Upper lobe of left lung (tissue), 6 donors: ENCODE measurements at places on chromosomes 5 and 9. TPM values are rescaled to one million over a fixed set of nuclear protein-coding genes. Genes with fewer than 3 reads are reported as not detected.

Gene GLDC
- 3.1 TPM for total RNA-seq

Gene RANBP3L
- total RNA-seq, result 1.1 TPM

Gene PCDHB14
- 1.3 TPM for total RNA-seq

Gene GPX3
- total RNA-seq, result 1,001 TPM

GRCh38 chr5:67673618-67674017 lies 477.0 kb upstream of the CD180 start:
- no peaks in the 10 kb centered on the region for H3K4me1 ChIP-seq
- no peaks in the 10 kb centered on the region for H3K36me3 ChIP-seq
- no peak overlapping the region for H3K4me3 ChIP-seq
- no peaks in the 10 kb centered on the region for H3K27me3 ChIP-seq
- DNase-seq, result no peak

- H3K4me1 ChIP-seq, result no peaks in the 10 kb centered on the region
- no peak for DNase-seq
- H3K36me3 ChIP-seq, result no peaks in the 10 kb centered on the region
- no peak overlapping the region for H3K27ac ChIP-seq
- no peak overlapping the region for H3K4me3 ChIP-seq
These were observed 42.6 kb upstream of the KCNN2 start for GRCh38 chr5:114319236-114319635.

GRCh38 chr9:79208791-79209396 lies 362.9 kb upstream of the TLE4 start:
- H3K36me3 ChIP-seq, result no peaks in the 10 kb centered on the region
- H3K4me3 ChIP-seq, result no peak overlapping the region
- DNase-seq, result no peak
- H3K4me1 ChIP-seq, result no peaks in the 10 kb centered on the region

DNA sequence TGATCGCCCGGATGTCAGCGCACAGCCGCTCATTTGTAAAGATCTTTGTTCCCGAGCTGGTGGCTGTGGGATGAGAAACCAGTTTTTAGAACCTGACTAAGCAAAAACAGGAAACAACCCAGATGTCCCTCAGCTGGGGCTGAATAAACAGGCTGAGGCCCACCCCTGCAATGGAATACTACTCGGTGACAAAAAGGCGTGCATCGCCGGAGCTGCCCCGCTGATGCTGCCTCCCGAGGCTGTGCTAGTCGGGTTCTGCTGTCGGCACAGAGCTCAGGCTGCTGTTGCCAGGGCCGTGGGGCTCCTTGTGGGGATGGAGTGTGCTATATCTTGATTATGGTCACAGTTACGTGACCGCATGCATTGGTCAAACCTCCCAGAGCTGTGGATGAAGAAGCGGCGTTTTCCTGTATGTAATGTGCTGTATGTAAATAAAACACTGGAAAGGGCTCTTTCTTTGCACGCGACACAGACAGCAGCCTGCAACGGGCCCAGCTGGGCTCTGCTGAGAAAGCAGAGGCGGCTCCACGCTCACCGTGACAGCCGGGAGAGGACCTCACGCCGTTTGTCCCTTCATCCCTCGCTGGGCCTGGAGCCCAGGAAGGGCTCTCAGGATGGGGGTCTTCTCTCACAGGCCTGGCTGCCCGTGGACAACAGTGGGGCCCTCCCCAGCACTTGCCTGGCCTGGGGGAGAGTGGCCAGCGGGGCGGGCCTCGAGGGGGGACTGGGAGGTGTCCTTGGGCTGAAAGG lies 51.5 kb upstream of the RNU6ATAC start:
- no peak for DNase-seq
- no peak overlapping the region for H3K4me3 ChIP-seq
- H3K27ac ChIP-seq, result peak overlapping the region; percentile 78

GRCh38 chr5:132260051-132260450 lies 2.6 kb downstream of the PDLIM4 start:
- peak overlapping the region; percentile 21 for H3K27ac ChIP-seq
- no peak overlapping the region for H3K4me3 ChIP-seq
- peaks cover 9% of the 10 kb centered on the region for H3K4me1 ChIP-seq
- no peak for DNase-seq
- H3K36me3 ChIP-seq, result no peaks in the 10 kb centered on the region
